ENCODE measurements at places on chromosomes 13 and 19.

DNA sequence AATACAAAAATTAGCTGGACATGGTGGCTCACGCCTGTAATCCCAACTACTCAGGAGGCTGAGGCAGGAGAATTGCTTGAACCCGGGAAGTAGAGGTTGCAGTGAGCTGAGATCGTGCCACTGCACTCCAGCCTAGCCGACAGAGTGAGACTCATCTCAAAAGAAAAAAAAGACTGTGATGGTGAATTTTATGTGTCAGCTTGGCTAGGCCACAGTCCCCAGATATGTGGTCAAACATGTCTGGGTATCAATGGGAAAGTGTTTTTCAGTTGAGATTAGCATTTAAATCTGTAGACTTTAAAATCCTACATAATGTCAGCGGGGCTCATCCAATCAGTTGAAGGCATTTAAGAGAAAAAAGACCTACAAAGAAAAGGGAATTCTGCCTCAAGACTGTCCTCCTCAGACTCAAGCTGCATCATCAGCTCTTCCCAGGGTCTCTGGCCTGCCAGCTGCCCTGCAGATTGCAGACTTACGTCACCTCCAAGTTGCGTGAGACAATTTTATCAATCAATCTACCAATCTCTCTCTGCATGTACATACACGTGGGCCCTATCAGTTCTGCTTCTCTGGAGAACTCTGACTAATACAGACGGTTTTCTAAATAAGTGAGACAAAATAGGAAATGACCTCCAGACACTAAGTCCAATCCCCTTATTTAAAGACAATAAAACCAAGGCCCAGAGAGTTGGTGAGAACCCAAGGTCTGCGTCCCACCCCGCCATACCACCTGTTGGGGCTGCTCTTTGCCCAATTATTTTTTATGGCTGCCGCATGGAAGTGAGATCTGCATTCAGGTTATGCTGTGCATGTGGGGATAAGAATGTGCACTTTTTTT lies 99.2 kb downstream of the ABCC4 start:
- peaks cover 55% of the 10 kb centered on the region for H3K36me3 ChIP-seq
- H3K4me3 ChIP-seq = no peak overlapping the region
- no peak overlapping the region for H3K27ac ChIP-seq
- no peak for DNase-seq
- H3K27me3 ChIP-seq = peaks cover 8% of the 10 kb centered on the region

DNA sequence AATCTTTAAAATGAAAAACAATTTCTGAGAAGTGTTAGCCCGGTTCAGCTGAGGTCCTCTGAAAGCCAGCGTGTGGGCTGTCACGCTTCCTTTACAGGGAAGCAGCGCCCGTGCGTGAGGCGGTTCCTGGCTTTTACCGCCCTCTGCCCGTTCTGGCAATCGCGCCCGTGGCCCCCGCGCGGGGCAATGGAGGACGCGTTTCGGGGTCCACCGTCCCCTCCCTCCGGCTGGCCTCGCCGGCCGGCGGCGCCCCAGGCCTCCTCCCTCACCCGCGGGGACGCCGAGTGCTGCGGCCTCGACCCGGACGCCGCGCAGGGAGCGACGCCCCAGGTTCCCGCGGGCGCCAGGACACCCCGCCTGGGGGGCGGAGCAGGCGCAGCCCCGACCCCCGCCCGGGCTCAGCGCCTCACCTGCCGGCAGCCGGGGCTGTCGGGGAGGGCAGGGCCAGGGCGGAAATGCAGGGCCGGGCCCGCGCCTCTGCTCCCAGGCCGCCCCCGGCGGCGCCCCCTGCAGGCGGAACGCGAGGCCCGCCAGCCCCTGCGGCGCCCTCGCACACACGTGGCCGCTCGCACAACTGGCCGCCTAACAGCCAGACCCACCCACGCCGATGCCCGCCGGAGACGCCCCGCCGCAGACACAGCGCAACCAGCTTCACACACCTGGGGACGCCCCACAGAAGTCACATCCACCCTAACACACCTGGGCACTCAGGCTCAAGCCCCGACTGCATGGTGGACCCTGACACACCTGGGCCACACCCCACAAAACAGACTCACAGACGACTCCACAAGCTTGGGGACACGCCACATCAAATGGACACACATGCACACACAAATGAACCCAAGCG lies at the start of gene GGACT:
TSS of gene GGACT (minus strand) at position 459 of the 847 bp plus-strand sequence. CDS start 56,198 bp downstream, outside the sequence.
- peaks cover under 1% of the 10 kb centered on the region for H3K36me3 ChIP-seq
- H3K27me3 ChIP-seq = peaks cover 15% of the 10 kb centered on the region
- H3K4me3 ChIP-seq = peak within 1 kb of the TSS; percentile 84

GRCh38 chr19:45616704-45617017 lies 14.6 kb upstream of the GPR4 start:
- peaks cover 38% of the 10 kb centered on the region for H3K4me1 ChIP-seq
- peak overlapping the region; percentile 77 for H3K27ac ChIP-seq
- peaks cover 12% of the 10 kb centered on the region for H3K27me3 ChIP-seq
- H3K4me3 ChIP-seq = peak overlapping the region; percentile 86

DNA sequence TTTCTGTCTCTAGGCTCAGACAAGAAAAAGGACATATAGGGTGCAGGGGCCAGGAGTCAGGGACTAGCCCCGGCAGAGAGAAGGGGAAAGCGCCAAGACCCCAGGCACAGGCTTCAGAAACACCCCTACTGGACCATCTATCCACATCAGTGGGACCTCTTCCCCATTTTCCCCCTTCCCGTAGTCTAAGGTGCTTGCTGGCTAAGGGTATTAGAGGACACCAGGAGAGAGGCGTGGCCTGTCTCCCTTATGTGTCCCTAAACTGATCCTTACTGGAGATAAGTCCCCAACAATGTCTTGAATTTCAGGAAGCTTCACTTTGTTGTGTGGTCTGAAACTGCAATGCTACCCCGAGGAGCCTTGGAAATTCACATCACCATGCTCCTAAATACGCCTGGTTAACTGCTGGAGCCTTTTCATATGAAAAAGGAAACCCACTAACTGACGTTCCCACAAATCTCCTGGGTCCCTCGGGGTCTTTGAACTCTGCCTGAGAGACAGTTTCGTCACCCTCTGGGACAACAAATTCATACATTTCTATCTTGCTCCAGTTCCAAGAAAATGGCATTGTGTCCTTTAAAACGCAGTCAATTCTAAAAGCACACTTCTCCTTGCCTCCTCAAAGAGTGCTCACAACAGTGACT lies 197.7 kb downstream of the COL4A1 start:
- H3K27ac ChIP-seq = no peak overlapping the region
- H3K27me3 ChIP-seq = peaks cover 3% of the 10 kb centered on the region
- no peak for DNase-seq
- no peak overlapping the region for H3K4me3 ChIP-seq
- peaks cover 20% of the 10 kb centered on the region for H3K4me1 ChIP-seq

DNA sequence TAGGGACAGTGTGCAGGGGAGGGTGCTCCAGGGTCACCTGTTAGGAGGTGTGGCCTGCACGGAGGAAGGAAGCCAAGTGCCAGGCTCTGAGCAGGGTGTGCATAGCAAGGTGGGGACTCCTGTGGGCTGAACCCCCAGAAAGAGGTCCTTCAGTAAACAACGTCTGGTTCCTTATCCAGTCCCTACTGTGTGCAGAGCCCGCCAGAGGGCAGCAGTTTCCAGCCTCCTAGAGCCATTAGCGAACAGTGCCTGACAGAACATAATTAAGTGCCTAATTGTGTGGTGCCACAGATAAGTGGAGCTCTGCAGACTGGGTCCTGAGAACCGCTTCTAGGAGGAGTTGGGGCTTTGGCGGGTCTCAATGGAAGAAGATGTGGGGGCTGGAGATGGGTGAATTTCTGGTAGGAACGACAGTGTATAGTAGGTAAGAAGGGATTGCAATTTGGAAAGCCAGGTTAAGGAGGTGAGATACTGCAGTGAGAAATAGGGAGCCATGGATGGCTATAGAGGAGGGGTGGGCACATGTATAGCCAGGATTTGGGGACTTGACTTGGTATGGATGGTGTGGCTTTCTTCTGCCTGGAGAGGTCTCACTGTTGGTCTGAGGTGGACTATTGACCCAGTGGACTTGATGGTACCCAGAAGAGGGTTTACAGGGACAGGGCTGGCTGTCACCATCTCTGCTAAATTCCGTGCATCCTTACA lies 323.1 kb downstream of the ZNF536 start:
- no peaks in the 10 kb centered on the region for H3K36me3 ChIP-seq
- no peak overlapping the region for H3K4me3 ChIP-seq
- H3K27ac ChIP-seq = peak overlapping the region; percentile 28
- DNase-seq = peak; percentile 40
- peaks cover 60% of the 10 kb centered on the region for H3K4me1 ChIP-seq

DNA sequence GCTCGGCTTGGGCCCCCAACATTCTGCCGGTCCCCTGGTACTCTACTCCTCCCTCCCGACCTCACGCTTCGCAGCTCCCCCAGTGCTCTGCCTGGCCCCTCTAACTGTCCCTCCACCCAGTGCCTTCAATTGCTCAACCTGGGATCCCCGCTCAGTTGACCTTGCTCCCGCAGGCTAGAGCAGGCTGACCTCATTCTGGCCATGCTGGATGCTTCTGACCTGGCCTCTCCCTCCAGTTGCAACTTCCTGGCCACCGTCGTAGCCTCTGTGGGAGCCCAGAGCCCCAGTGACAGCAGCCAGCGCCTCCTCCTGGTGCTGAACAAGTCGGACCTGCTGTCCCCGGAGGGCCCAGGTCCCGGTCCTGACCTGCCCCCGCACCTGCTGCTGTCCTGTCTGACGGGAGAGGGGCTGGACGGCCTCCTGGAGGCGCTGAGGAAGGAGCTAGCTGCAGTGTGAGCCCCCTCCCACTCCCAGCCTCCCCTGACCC lies 3.6 kb downstream of the GTPBP3 start:
- H3K27me3 ChIP-seq = peaks cover 3% of the 10 kb centered on the region
- no peak overlapping the region for H3K27ac ChIP-seq
- no peak overlapping the region for H3K4me3 ChIP-seq
- H3K4me1 ChIP-seq = peaks cover 40% of the 10 kb centered on the region
- peaks cover 6% of the 10 kb centered on the region for H3K36me3 ChIP-seq

DNA sequence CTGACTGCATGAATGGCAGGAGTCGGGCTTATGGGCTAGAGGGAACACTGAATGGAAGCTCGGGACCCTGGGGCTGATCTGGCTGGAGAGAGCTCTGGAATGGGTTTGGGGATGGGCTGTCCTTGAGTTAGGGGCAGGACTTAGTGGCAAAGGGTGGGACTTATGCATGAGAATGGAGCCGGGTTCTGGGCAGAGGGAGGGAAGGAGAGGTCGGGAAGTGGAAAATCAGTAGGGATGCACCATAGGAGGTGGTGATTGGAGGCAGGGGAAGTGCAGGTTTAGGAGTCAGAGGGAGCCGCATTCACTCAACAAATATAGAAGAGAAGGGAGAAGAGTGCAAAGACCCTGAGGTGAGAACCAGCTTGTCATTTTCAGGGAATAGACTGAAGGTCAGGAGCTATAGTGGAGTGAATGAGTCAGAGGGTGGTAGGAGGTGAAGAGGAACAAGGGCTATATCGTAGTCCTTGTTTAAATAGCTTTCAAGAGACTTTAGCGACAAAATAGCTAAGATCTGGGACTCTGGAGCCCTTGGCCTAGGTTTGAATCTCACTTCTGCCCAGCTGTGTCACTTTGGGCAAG lies 748 bp downstream of the RAB4B start:
- H3K36me3 ChIP-seq = no peaks in the 10 kb centered on the region

- no peak overlapping the region for H3K4me3 ChIP-seq
- peaks cover 2% of the 10 kb centered on the region for H3K27me3 ChIP-seq
- DNase-seq = no peak
- no peak overlapping the region for H3K27ac ChIP-seq
- no peaks in the 10 kb centered on the region for H3K36me3 ChIP-seq
- H3K4me1 ChIP-seq = peaks cover 12% of the 10 kb centered on the region
These were observed 116.1 kb downstream of the STARD13 start for GRCh38 chr13:33169273-33169980.

DNA sequence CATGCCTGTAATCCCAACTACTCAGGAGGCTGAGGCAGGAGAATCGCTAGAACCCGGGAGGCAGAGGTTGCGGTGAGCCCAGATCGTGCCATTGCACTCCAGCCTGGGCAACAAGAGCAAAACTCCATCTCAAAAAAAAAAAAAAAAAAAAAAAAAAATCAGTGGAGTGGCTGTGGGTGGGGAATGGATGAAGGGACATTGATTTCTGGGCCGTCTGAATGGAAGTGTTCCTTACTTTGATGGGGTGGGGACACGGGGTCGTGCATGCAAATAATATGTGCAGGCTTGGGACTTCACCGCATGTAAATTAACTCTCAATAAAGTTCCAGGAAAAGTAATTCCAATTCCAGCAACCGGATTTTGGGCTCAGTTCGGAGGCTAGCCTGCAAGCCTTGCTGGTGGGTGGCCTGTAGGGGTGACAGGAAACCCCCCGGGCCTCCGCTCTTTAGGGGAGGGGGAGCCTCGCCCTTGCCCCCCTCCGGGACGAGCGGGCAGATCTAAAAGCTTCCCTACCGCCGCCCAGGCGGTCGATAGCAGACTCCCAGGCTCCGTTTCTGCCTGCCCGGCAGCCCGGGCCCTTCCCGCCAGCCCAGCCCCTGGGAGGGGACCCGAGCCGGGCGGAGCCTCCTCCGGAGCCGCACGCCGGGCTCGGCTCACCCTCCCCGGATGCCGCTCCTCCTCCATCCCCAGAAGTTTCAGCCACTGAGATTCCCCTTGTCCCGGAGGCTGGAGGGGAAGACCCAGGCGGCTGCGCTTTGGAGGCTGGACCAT lies 48.0 kb upstream of the ADGRE5 start:
- no peak overlapping the region for H3K27ac ChIP-seq
- H3K36me3 ChIP-seq = peaks cover 4% of the 10 kb centered on the region
- no peaks in the 10 kb centered on the region for H3K4me1 ChIP-seq
- H3K4me3 ChIP-seq = peak overlapping the region; percentile 52
- H3K27me3 ChIP-seq = no peaks in the 10 kb centered on the region
- DNase-seq = peak; percentile 39

GRCh38 chr13:59671881-59672280 lies 491.8 kb downstream of the DIAPH3 start:
- no peaks in the 10 kb centered on the region for H3K27me3 ChIP-seq
- no peak for DNase-seq
- H3K4me1 ChIP-seq = peaks cover 4% of the 10 kb centered on the region
- no peaks in the 10 kb centered on the region for H3K36me3 ChIP-seq
- H3K27ac ChIP-seq = no peak overlapping the region
- no peak overlapping the region for H3K4me3 ChIP-seq

GRCh38 chr19:55196803-55197202 lies 12.5 kb downstream of the PTPRH start:
- no peaks in the 10 kb centered on the region for H3K36me3 ChIP-seq
- H3K27me3 ChIP-seq = peaks cover 55% of the 10 kb centered on the region
- no peak overlapping the region for H3K27ac ChIP-seq
- H3K4me3 ChIP-seq = no peak overlapping the region
- DNase-seq = no peak
